ENCODE measurements at places on chromosomes 6 and 20.

- no peak for DNase-seq
These were observed 173.6 kb downstream of the COL21A1 start for GRCh38 chr6:56073761-56074160.

- no peak for DNase-seq
These were observed 37.0 kb downstream of the PLCG1 start for GRCh38 chr20:41174373-41174772.

DNA sequence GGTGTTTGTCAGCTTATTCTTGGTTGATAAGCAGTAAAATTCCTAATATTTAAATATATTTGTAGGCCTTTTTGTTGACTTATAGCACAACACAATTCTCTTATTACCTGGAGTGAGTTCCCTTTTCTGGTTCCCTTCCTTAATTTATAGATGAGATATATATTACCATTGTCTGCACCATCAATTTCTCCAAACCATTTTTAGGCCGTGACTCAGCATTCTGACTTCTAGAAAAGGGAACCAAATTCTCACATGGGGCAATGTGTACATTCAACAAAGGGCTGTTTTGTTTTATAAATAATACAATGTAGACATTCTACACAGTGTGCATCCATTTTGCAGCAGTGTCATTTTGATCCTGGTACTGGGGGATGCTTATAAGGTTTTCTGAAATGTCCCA is 52.8 kb downstream of the NCOA7 start:
- DNase-seq = no peak

- DNase-seq = no peak
These were observed 79.6 kb upstream of the AHI1 start for GRCh38 chr6:135577059-135577538.

DNA sequence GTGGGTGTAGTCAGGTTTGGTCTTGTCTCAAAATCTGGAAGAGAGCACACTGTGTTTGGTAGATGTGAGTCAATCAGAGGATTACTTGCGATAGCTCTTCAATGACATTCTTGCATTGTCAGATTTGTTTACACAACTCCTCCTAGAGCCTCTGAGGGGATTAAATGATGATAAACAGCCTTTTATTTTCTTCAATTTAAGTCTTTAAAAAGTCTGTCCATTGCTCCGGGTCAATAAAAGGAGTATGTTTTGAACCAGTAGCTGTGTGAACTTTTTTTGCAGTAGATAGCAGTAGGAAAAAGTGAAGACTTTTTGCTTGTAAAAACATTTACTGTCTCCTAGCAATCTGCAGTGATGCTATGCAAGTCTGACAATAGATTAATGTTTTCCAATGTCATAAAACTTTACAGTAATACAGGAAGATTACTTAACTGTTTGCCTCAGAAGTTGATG is 49.9 kb downstream of the GJA1 start:
- no peak for DNase-seq

- no peak for DNase-seq
These were observed 197.1 kb downstream of the CDH4 start for GRCh38 chr20:61449057-61449609.

DNA sequence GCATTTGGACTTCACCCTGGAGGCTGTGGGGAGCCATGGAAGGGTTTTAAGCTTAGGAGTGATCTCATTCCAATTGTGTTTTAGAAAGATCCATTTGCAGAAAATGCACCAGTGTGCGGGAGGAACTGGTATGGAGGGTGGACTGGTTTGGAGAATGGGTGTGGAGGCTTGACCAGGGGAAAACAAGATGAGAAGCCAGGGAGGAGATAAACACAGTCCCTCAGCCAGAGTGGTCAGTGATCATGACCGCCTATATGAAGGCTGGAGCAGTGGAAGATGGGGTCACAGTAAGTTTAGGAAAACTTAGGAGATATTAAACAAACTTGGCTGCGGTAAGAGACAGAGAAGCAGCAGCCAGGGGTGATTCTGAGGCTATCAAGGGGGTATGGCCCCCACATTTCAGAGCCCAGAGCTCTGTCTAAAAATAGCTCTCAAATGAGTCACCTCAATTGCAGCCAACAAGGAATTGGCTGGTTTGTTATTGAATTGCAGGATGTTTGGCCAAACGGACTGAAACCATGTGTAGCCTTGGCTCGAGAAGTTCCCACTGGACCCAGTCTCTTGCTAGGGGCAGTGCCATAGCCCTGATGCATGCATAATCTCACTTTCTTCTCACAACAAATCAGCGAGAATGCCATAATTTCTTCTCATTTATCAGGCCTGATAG is 159.9 kb upstream of the TOP1 start:
- no peak for DNase-seq
